Right lung (tissue), 10 donors: ENCODE measurements at places on chromosomes 6 and 20. TPM values are rescaled to one million over a fixed set of nuclear protein-coding genes. Genes with fewer than 3 reads are reported as not detected.

Gene VWA7
- 3.7 TPM for polyA plus RNA-seq

Gene GSTA4
- 111 TPM for polyA plus RNA-seq

DNA sequence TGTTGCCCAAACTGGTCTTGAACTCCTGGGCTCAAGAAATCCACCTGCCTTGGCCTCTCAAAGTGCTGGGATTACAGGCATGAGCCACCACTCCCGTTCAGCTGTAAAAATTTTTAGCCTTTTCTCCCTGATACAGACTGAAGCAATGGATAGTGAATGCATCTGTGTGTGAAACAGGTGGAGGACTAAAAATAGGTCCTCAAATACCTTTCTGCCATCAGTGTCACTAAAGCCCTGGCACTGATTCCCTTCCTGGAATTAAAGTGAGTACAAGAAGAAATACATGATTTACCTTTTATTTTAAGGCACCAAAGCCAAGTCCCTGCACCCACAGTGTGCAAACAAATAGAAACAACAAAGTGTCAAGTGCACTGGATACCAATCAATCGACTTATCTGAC lies 25.1 kb downstream of the TULP4 start:
- DNase-seq, result no peak

DNA sequence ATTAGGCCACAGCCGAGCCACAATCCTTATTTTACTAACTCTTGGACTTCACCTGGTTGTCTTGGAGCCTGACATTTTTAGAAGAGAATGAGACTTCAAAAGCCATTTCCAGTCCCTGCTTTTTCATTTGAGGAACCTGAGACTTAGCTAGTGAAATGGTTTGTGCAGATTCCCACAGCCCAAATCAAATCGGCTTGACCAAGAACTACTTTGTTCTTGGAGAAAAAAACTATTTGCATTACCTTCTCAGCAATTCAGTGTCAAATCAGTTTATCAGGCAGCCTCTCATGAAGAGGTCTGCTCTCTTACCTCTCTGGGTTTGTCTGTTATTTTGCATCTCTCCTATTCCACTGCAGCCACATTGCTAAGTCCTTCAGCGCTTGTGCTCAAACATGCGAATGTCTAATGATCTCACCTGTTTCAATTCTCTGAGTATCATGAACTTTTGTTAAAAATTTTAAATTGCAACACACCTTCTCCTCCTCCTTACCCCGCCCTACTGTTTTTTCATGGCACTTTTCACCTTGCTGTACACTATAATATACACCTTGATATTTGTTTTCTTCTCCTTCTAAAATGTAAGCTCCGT lies 573 bp upstream of the IFNGR1 start:
- no peak for DNase-seq

GRCh38 chr20:46520976-46521579 lies 7.7 kb upstream of the ZNF334 start:
- no peak for DNase-seq

GRCh38 chr20:41175201-41175651 lies 37.9 kb downstream of the PLCG1 start:
- DNase-seq, result no peak

Gene TSPYL4
- 47.4 TPM for polyA plus RNA-seq
